ENCODE measurements at places on chromosomes 13 and 19. TPM values are rescaled to one million over a fixed set of nuclear protein-coding genes. Genes with fewer than 3 reads are reported as not detected.

Gene RUBCNL
- total RNA-seq, result 9.3 TPM

Gene SLC1A6
- not detected for total RNA-seq

Gene KLK13
- total RNA-seq, result not detected

Gene NLRP11
- not detected for total RNA-seq

Gene GPR12
- not detected for total RNA-seq

Gene CDX2
- total RNA-seq, result not detected

Gene WDR88
- total RNA-seq, result not detected

Gene CBARP
- total RNA-seq, result 0.53 TPM

Gene FGF9
- 13.8 TPM for total RNA-seq

Gene LILRA1
- total RNA-seq, result 0.26 TPM

Gene MBD3
- total RNA-seq, result 32.5 TPM

Gene PRR12
- 4.2 TPM for total RNA-seq

Gene NANOS3
- total RNA-seq, result not detected

Gene TSHZ3
- 25.9 TPM for total RNA-seq

Gene DIRAS1
- total RNA-seq, result 3.2 TPM

Gene GIPC3
- total RNA-seq, result 0.11 TPM

Gene TGFBR3L
- total RNA-seq, result not detected

Gene STXBP2
- 9.9 TPM for total RNA-seq

Gene ZNF543
- 25.4 TPM for total RNA-seq

Gene GJB6
- total RNA-seq, result 5.9 TPM

Gene CERS1
- 7.2 TPM for total RNA-seq

Gene SLC44A2
- total RNA-seq, result 40.7 TPM

Gene APC2
- total RNA-seq, result 1.2 TPM

Gene CFAP97D2
- total RNA-seq, result not detected

Gene SPART
- total RNA-seq, result 124 TPM

Gene GTF3A
- 67.8 TPM for total RNA-seq

Gene SH2D3A
- total RNA-seq, result 11.4 TPM

Gene OR10H1
- 0.05 TPM for total RNA-seq

Gene C5AR2
- total RNA-seq, result 0.85 TPM

Gene FCHO1
- total RNA-seq, result 1.4 TPM

Gene MISP
- 1.4 TPM for total RNA-seq

Gene CD22
- 8.8 TPM for total RNA-seq
